ENCODE measurements at places on chromosomes 3 and 15. TPM values are rescaled to one million over a fixed set of nuclear protein-coding genes. Genes with fewer than 3 reads are reported as not detected.

PPARG gene
- total RNA-seq, result 25.3 TPM

EPHA3 gene
- 6.7 TPM for total RNA-seq

C3orf49 gene
- not detected for total RNA-seq

MCF2L2 gene
- 0.33 TPM for total RNA-seq

CD200R1 gene
- 0.07 TPM for total RNA-seq

LRRIQ4 gene
- total RNA-seq, result 0.07 TPM

CPB1 gene
- total RNA-seq, result not detected

FOXL2 gene
- total RNA-seq, result 0.10 TPM

NECTIN3 gene
- total RNA-seq, result 31.5 TPM

EFHB gene
- 0.72 TPM for total RNA-seq

CFAP100 gene
- not detected for total RNA-seq

GABRR3 gene
- not detected for total RNA-seq

MUSTN1 gene
- total RNA-seq, result 0.13 TPM

FANCI gene
- 11.3 TPM for total RNA-seq

CKMT1A gene
- not detected for total RNA-seq

SYNM gene
- total RNA-seq, result 24.0 TPM

PRR20G gene
- total RNA-seq, result not detected

CACNA1D gene
- 0.07 TPM for total RNA-seq

LTK gene
- 0.07 TPM for total RNA-seq

C3orf22 gene
- total RNA-seq, result not detected

RAB8B gene
- total RNA-seq, result 43.1 TPM

TGM4 gene
- not detected for total RNA-seq

GADL1 gene
- total RNA-seq, result not detected

TTLL3 gene
- total RNA-seq, result 19.8 TPM

ANKUB1 gene
- total RNA-seq, result not detected

FEZF2 gene
- total RNA-seq, result not detected

PARP9 gene
- 12.8 TPM for total RNA-seq

PLA2G4D gene
- not detected for total RNA-seq

GOLGA6B gene
- not detected for total RNA-seq

TLR9 gene
- 0.23 TPM for total RNA-seq

BRK1 gene
- total RNA-seq, result 90.6 TPM
